Stimulated activated CD4-positive, alpha-beta T cell treated with anti-CD3 and anti-CD28 coated beads, Interleukin-1b, Interleukin-23, amount 100 ng/mL, for 48 hours (primary cell): ENCODE measurements at places on chromosomes 16 and 17.

DNA sequence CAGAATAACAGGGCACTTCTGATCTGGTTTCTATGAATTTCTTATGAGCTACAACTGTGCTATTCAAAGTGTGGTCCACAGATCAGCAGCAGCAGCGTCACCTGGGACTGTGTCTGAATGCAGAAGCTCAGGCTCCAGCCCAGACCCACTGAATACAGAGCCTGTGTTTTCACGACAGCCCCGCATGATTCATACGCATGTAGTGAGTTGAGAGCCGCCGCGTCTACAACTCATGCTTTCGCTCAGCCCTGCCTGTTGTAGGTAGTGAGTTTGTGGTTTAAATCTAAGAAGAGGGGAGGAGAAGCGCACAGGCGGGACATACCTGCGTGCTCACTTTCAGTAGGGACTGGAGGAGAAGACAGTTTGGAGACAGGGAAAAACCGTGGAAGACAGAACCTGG is 28.5 kb upstream of the ELAC2 start:
- no peak for DNase-seq

- DNase-seq = no peak
These were observed 7.9 kb downstream of the RABEP2 start for GRCh38 chr16:28917095-28917494.

GRCh38 chr17:73695035-73695738 is 50.9 kb upstream of the SDK2 start:
- DNase-seq = no peak

DNA sequence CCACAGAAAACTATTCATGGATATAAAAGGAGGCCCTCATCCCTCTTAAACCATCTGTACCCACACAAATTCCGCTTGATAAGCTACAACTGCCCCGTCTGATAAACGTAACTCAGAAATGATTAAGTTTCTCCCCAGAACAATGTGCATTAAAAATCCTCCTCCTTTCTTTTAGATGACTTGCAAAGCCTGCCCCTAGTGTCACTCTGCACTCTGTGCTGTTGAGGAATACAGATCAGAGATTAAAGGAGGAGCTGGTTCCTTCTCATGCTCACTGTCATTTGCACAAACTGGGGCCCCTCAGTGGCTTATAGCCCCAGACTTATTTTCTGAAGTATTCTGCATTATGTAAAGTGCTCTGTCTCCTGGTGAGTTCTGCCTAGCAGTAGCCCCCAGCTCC is 33.3 kb downstream of the CDRT15 start:
- DNase-seq = peak; percentile 51

DNA sequence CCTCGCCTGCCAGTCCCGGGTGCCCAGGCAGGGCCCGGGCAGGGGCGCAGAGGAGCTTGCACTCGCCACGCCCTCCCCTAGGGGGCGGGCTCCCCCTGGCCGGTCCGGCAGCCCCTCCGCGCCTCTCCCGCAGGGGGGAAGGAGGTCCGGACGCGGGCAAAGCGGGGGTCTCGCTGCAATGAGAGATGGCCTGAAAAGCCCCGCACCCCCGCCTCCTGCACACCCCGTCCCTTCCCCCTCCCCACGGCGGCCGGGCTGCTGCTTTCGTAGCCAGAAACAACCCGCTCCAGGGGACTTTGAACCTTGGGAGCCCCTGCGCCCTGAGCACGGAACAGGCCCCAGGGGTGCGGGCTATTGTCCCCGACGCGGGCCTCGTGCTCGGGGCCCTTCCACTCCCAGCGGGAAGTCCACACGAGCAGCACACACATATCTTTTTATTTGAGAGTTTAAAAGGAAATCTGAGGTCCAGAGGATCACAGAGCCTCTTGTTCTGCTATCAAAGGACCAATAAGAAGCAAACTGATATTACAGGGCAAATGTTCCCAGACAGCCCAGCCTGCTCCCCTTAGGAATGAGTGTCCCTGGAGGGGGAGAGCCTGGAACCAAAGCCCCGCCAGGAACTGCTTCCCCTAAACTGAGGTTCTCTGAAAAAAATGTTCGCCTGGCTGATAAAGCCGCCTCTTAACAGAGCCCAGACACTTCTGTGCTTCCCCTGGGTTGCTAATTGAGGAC is 5.8 kb upstream of the CBX4 start:
- peak; percentile 35 for DNase-seq

GRCh38 chr17:16418685-16419068 is 3.3 kb downstream of the TRPV2 start:
- no peak for DNase-seq

- DNase-seq = peak; percentile 38
These were observed 1.1 kb downstream of the SLC12A4 start for GRCh38 chr16:67967183-67967957.

- no peak for DNase-seq
These were observed 822.4 kb upstream of the RBFOX1 start for GRCh38 chr16:6510261-6510660.

- no peak for DNase-seq
These were observed 2.4 kb downstream of the HDAC5 start for GRCh38 chr17:44120851-44121605.

GRCh38 chr16:66681676-66682075 is 14.9 kb downstream of the CMTM4 start:
- DNase-seq = no peak

DNA sequence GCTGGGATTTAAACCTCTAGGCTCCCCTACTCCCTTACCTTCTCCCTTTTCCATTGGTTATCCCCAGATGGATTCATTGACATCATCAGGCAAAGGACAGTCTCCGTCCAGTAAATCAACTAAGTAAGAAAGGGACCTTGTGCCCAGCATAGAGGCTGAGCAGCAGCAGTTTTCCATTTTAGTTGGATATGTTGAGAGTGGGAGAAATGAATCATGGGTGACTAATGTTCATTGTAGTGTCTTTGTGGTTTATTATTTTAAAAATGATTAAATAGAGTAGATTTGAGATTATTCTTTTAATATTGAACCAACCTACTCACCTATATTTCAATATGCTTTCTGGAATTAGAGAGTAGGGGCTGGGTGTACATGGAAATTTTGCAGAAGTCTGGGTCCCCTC is 99.4 kb upstream of the CACNG3 start:
- DNase-seq = no peak

DNA sequence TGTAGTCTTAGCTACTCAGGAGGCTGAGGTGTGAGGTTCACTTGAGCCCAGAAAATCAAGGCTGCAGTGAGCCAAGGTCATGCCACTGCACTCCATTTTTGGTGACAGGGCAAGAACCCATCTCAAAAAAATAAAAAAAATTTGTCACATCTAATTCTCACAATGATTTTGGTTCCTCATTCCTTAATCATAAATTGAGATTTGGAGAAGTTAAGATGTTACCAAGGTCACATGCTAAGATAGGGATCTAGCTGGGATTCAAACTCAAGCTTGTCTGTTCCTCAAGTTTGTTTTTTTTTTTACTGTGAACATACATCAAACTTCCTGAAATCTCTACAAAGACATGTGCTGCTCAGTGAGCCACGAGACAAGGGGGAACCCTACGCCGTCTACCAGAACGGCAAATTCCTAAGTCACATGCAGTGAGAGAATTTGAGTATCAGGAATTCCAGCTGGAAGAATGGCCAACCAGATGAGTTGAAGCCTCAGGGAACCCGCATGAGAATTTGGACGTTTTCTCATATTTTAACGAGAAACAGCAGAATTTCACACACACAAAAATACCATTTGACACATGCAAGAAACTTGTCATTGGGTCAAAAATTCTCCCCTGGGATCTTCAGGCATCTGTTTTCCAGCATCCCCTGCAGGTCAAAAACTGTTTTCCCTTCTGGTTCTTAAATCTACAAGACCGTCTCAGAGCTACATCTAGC is 414.1 kb upstream of the GOT2 start:
- DNase-seq = no peak

DNA sequence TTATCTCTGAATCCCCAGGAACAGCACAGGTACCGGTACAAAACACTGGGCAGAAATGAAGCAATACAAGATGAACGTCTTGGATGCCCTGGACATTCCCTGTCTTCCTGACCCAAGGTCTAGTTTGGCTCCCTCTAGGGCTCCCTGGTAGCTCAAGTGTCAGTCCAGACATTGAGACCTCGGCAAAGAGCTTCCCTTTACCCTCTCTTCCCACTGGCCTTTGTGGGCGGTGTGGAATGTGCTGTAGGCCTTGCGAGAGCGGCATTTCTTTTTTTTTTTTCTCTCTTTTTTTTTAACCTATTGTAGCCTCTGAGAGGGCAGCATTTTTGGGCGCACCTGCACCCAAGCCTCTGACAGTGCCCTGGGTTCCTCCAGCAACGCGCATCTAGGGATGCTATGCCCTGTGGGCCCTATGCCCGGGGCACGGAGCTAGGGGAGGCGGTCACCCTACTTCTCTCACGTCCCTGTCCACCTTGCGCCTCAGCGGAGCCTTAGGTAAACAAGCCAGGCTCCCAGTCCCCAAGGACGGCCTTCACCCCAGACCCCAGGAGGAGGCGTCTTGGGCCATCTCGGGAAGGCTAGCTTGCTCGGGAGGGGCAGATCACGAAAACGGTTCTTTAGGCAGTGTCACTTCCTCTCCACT is 1.2 kb upstream of the NFATC3 start:
- no peak for DNase-seq

GRCh38 chr17:27241346-27241946 is 52.5 kb upstream of the WSB1 start:
- no peak for DNase-seq

DNA sequence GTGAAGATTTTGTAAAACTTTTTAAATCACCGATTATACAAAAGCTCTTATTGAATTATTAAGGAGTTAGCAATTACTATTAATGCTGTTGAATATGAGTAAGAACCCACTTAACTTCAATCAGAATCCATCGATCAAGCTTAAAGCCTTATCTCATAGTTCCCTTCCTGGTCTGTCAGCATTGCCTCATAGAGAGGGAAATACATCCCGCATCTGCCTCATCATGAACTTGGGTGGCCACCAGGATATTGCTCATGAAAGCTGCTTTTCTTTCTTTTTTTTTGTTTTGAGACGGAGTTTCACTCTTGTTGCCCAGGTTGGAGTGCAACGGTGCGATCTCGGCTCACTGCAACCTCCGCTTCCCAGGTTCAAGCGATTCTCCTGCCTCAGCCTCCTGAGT is 66.7 kb downstream of the PIGL start:
- DNase-seq = no peak

DNA sequence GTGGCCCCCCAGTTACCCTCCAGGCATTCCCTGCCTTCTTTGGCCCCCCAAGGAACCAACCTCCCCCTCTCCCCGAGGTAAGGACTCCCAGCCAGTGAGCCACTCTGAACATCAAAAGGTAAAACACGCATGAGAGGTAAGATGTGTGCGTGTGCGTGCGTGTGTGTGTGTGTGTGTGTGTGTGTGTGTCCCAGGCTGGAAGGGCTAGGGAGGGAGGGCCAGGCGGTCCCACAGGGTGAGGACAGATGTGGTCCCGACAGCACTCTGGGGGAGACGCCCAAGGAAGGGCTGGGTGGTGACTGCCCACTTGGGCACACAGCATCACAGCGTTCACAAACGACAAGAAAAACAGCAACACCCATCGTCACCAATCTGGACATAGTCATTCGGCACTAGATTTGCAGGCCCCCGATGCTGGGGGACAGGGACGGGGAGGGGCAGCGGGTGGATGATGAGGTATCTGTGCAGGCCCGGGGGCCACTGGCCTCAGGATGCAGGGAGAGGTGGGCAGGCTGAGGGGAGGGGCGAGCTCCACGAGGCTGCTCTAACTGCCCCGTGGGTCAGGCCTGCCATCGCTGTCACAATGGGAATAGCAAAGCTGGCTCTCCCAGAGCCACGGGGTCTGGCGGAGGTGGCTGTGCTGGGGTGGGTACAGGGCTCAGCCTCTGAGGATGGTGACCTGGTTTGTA is 16.3 kb downstream of the MNT start:
- no peak for DNase-seq

GRCh38 chr17:77499699-77500435 is 359.1 kb downstream of the SEC14L1 start:
- no peak for DNase-seq

DNA sequence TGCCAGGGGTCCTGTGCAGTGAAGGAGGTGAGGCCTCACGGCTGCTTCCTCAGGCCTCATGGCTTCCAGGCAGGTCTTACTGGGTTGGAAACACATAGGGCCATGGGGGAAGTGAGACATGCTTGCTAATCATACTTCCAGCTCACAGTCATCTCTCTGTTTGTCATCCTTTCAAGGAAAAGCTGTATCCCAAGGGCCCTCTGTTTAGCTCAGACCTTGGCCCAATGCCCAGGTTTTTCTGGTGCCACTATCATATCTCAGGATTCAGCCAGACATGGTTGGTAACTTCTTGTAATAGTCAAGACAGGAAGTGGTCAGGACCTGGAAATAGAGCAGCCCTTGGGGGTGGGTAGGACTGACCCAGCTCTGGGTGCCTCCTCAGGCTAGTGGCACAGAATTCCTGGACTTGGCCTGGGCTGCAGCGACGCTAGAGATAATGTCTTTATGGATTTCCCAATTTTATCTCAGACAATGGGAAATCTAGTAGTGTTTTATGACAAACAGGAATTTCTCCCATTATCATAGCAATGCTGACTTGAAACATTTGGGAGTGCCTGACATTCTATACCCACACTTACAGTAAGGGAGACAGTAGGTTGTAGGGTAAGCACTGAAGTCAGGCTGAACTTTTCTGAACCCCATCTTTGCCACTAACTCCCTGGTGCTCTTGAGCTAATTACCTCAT is 13.5 kb upstream of the ITGB3 start:
- DNase-seq = no peak

GRCh38 chr17:60135951-60136666 is 13.7 kb upstream of the CA4 start:
- no peak for DNase-seq

- no peak for DNase-seq
These were observed 11.9 kb upstream of the RASD1 start for GRCh38 chr17:17508019-17508535.
